ENCODE measurements at places on chromosomes 2 and 18.

- DNase-seq, result no peak
Observed at GRCh38 chr2:212659441-212659840, 120.8 kb upstream of the ERBB4 start.

DNA sequence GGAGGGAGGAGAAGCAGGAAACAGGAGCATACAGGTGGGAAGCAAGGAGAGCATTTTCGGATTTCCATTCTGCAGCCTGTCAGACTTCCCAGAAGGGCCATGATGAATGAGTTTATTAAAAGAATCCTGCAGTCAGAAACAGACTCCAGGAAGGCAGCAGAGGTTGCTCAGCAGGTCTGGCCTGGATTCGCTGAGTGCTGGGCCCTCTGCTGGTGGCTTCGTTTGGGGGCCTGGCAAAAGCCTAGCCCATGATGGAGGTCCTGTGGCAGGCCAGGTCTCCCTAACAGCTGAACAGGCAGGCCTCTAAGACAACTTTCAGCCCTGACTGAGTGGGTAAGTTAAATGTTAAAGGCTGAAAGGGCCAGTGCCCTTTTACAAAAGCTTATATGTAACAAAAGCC, 108.2 kb upstream of the CAPN13 start:
- no peak for DNase-seq

- no peak for DNase-seq
Observed at GRCh38 chr18:63787673-63788072, 12.5 kb downstream of the SERPINB7 start.

- DNase-seq, result no peak
Observed at GRCh38 chr2:85255813-85256594, 71.8 kb downstream of the TGOLN2 start.

- DNase-seq, result no peak
Observed at GRCh38 chr2:181106789-181107627, 126.6 kb downstream of the UBE2E3 start.

GRCh38 chr2:64606479-64607363, 47.0 kb downstream of the SERTAD2 start:
- DNase-seq, result peak; percentile 66

GRCh38 chr2:198641161-198641560, 816.6 kb downstream of the SATB2 start:
- no peak for DNase-seq

DNA sequence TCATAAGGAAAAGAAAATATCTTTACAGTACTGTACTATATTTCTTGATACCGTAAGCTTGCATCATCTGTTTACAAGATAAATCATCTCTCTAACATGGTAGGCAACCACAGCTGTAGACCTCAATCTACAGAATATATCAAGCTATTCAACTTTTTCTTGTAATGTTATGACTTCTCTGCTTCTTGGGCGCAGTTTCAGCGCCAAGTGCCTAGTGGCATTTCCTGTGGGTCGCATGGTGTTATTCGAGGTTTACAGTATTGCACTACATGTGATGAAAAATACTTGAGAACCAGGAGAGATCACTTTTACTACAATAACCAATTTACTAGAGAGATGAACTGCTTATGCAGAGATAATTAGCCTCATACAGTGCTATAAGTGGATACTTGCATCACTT, 34.0 kb upstream of the SESTD1 start:
- DNase-seq, result no peak

Data from stimulated activated CD4-positive, alpha-beta T cell treated with anti-CD3 and anti-CD28 coated beads, TNF-alpha, amount 100 ng/mL, for 4 hours (primary cell).